ENCODE measurements at places on chromosomes 6 and 20. TPM values are rescaled to one million over a fixed set of nuclear protein-coding genes. Genes with fewer than 3 reads are reported as not detected.
A peak's percentile ranks its signal among the peaks of the same experiment; 100 is the strongest.

DNA sequence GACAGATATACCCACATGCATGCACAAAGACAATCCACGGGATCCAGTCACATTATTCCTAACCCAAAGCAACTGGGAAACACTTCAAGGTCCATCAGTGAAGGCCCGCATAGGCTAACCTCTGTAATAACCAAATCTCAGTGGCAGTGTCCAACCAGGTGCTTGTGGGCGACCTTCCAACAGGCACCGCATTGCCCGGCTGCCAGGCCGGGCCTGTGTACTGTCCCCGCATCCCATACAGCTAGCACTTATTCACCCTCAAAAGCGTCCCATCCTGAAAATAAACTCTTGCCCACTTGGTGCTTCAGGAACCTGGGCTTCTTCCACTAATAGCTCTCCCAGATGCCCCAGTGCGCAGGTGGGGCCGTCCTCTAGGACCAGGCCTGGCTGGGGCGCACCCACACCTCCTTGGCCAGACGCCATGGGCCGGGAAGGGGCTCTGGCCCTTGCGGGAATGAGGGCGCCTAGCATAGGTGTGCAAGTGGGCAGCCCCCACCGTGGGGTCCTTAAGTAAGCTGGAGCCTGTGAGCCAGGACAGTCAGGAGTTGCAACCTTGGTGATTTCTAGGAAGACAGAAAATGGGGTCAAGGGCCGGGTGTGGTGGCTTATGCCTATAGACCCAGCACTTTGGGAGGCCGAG, 1.1 kb upstream of the ENTPD6 start:
- no peak overlapping the region for H3K4me3 ChIP-seq
- peaks cover 27% of the 10 kb centered on the region for H3K4me1 ChIP-seq
- no peak for DNase-seq
- no peak overlapping the region for H3K27ac ChIP-seq
- no peaks in the 10 kb centered on the region for H3K27me3 ChIP-seq
- H3K36me3 ChIP-seq = no peaks in the 10 kb centered on the region

DNA sequence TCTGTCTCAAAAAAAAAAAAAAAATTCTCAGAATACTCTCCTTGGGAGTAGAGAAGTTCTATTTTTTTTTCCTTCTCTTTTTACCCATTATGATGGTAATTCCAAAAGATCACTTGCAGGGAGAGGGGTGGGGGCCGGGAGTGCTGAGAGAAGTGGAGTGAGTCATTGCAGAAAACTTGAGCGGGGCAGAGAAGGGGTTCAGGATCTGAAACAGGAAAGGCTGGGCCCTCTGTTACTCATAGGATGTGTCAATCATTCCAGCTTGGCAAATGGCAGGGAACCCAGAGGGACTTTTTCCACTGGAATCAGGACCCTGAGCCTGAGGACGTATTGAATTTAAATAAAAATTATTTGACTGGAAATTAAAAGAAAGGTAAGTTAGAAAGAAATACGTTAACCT, 111.4 kb upstream of the ARMC2 start:
- H3K36me3 ChIP-seq = no peaks in the 10 kb centered on the region
- H3K27me3 ChIP-seq = no peaks in the 10 kb centered on the region
- no peak for DNase-seq
- H3K4me1 ChIP-seq = peaks cover 7% of the 10 kb centered on the region

GRCh38 chr6:17705778-17706579, 746 bp downstream of the NUP153 start:
- H3K36me3 ChIP-seq = no peaks in the 10 kb centered on the region
- H3K27ac ChIP-seq = peak overlapping the region; percentile 99

DNA sequence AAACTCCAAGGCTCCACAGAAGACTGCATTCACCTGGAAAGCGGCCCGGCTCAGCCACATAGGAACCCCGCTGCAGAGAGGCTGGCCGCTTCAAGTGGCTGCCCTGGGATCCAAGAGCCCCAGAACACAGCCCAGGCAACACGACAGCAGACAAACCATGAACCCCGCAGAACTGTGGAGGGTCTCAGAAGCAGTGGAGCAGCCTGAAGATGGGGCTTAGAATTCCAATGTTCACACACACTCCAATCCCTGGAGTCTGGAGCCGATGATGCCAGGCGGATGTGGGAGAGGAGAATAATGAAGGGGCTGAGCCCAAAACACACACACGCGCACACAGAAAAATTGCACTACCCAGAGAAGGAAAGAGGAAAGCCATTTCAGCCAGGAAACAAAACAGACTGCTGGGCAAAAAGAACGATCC, 52.4 kb downstream of the NINL start:
- H3K4me3 ChIP-seq = no peak overlapping the region
- H3K27me3 ChIP-seq = no peaks in the 10 kb centered on the region
- no peak for DNase-seq
- H3K36me3 ChIP-seq = no peaks in the 10 kb centered on the region
- H3K4me1 ChIP-seq = no peaks in the 10 kb centered on the region

Gene HLA-DPA1
- 2.2 TPM for total RNA-seq

Data from transverse colon (tissue), 4 donors.